ENCODE measurements at places on chromosomes 1 and 21. TPM values are rescaled to one million over a fixed set of nuclear protein-coding genes. Genes with fewer than 3 reads are reported as not detected.

Gene MYOG
- not detected for total RNA-seq

Gene SPRR2E
- total RNA-seq, result not detected

Gene TSPAN2
- total RNA-seq, result 12.0 TPM

- DNase-seq, result no peak
Observed at GRCh38 chr1:239761509-239761908, 330.2 kb upstream of the FMN2 start.

GRCh38 chr21:15964236-15964855, 234.6 kb downstream of the USP25 start:
- DNase-seq, result no peak

Gene IL12RB2
- total RNA-seq, result 0.81 TPM

DNA sequence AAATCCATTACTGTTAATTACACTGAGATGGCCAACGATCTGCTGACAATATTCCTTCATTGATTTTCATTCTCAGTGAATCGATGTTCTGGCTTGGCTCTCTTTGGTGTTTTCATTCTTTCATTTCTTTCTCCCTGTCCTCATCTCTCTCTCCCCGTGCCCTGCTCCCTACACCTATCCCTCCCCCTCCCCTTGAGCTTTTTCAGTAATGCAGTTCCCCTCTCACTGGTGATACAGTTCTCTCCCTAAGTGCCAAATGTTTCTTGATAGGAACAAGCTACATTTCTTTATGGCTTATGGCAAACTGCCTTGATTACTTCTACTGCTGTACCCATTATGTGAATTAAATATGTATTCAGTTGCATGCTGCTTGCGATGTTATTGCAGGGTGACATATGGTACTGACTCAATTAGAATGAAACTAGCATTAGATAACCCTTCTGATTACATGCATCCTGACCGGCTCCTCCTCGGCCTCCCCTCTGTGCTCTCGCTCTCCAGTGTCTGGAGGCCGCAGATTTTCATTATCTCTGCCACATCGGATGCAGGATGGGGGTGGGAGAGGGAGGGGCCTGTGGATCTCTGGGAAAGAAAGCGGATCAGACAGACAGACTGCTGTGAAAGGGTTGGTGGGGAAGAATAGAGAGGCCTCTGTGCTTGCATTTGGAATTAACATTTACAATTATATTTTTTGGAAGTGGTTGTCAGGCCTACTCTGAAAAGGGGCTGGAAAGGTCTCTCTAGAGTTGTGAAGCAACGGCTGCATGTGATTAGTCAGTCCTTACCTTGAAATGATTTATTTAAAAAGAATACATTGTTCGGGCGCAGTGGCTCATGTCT, 130.9 kb downstream of the PBX1 start:
- no peak for DNase-seq

Gene SLC30A2
- total RNA-seq, result 0.41 TPM

GRCh38 chr1:89765774-89766173, 55.1 kb upstream of the LRRC8D start:
- no peak for DNase-seq

Gene AMY2B
- total RNA-seq, result 3.3 TPM

- DNase-seq, result no peak
Observed at GRCh38 chr21:15743593-15743992, 13.8 kb downstream of the USP25 start.

Gene EXOSC10
- total RNA-seq, result 73.0 TPM

DNA sequence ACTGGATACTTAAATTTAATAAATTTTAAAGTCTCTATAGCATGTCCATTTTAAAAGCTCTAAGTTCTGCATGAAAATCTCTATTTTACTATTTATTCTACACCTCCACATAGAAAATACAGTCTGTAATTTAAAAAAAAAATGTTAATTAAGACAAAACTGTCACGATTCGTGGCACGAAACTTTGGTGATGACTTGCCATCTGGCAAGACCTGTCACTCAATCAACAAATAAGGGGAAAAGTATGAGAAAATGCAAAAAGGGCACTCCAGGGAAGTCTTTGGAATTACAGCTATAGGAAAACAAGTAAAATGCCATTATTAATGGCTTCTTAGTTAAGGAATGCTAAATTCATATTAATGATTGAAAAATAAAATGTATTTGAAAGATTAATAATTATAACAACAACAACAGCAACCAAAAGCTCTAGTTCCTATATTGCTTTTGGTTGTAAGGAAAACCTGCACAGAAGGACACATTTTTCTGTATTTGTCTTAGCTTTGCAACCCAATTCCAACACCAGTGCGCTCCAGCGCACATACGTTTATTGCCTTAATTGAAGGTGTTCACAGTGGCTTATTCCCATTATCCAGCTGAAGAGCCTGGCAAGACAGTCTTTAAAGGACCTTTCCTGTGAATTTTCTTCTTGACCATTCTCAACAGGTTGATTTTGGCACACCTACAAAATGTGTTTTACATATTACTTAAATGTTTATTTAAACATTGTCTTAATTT, 107.8 kb downstream of the PLPPR5 start:
- DNase-seq, result no peak

GRCh38 chr1:21891081-21891480, 46.0 kb downstream of the HSPG2 start:
- no peak for DNase-seq

DNA sequence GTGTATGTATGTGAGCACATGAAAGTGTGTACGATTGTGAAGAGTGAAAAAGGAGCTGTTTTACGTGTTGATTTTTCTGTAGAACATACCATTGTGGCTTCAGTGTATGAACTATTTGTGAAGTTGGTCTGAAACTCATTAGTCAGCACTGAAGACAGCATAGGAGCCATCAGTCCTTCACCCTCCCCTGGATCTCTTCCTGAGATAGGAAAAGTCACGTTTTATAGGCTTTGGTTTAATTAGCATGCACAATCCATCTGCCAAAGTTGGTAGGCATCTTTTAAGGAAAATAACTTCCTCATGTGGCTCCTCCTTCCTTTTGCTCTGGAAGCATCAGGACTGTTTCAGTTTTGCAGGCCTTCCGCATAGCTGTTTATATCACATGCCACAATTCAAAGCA, 1.4 kb upstream of the RABIF start:
- no peak for DNase-seq

Gene WNT4
- total RNA-seq, result 0.69 TPM

- no peak for DNase-seq
Observed at GRCh38 chr1:85867189-85867588, 159.0 kb upstream of the ZNHIT6 start.

DNA sequence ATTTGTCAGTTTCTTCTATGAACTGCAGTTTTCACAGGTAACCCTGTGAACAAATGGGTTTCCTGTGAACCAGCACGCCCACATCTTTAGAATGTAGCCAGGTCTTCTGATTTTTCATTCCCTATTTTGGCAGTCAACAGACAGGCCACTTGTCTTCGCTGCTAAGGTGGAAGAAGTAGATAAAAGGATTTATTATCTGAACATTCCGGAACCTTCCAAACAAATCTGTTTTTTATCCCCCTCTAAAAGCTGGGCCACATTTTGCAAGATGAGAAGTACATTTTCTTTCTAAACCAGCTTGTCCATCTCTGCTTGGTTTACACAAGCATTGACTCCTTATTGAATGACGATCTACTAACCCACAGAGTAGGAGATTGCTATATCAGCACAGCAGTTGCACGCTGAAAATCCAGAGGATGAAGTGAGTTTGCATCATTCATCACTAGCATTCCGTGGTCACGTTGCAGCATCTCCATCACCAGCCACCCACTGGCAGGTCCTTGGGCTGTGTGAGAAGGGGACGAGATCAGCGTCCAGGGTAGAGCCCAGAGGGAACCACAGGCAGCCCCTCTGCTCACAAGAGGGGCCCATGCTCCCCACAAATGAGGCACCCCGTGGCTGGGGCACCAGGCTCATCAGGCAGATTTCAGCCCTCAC, 83.5 kb downstream of the TOMM20 start:
- DNase-seq, result no peak

DNA sequence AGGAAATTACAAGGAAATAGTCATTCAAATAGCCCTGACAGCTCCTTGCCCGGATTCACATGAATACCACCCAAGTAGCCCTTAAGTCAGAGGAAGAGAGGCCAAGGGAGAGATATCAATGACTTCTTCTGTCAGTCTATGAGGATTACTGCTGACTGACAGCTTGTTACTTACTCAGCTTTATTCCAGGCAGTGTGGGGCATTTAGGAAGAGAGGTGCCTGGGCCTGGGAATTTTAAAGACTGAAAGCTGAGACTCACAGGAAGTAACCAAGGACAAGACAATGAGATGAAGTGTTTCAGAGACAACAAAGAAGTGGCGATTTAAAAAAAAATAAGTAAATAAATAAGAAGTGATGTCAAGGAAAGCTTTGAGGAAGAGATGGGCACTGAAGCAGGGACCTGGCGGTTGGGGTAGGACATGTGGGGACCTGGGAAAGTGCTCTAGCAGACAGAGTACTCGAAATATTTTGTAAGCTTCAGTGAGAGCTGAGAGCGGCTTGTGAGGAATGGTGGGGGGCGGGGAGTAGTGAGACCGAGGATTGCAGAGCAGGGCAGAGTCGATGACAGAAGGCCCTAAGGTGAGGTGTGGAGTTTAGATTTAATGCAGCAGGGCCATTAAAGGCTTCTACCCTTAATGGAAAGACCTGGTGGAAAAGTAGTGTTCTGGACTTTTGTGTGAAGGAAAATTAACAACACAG, 58.9 kb downstream of the ST3GAL3 start:
- peak; percentile 54 for DNase-seq

DNA sequence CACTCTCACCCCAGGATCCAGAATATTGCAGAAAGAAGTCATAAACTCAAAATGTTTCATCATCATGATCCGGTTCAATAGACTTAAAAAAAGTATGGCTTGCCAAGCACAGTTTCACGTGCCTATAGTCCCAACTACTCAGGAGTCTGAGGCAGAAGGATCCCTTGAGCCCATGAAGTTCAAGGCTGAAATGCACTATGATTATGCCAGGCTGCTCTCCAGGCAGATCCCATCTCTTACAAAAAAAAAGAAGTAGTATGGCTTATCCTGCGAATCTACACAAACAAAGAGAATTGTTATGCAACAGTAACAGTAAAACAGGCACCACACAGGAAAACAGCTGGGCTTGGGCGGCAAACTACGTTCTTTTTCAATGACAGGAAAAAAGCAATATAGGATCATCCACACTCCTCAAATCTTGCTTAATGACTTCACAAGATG, 76.2 kb downstream of the EIF4G3 start:
- DNase-seq, result no peak

Gene NLRP3
- 0.11 TPM for total RNA-seq

GRCh38 chr1:227774821-227775661, 39.8 kb downstream of the SNAP47 start:
- DNase-seq, result no peak

GRCh38 chr21:42799516-42799915, 79.8 kb downstream of the WDR4 start:
- DNase-seq, result no peak

Gene TMEM54
- total RNA-seq, result 29.0 TPM

Gene LENEP
- total RNA-seq, result 0.48 TPM

Gene PRKAA2
- 8.1 TPM for total RNA-seq

GRCh38 chr1:54599211-54599823, 24.0 kb downstream of the FAM151A start:
- DNase-seq, result no peak

GRCh38 chr1:230128569-230129285, 61.7 kb downstream of the GALNT2 start:
- DNase-seq, result no peak

- no peak for DNase-seq
Observed at GRCh38 chr1:108817016-108817415, 39.9 kb downstream of the AKNAD1 start.

DNA sequence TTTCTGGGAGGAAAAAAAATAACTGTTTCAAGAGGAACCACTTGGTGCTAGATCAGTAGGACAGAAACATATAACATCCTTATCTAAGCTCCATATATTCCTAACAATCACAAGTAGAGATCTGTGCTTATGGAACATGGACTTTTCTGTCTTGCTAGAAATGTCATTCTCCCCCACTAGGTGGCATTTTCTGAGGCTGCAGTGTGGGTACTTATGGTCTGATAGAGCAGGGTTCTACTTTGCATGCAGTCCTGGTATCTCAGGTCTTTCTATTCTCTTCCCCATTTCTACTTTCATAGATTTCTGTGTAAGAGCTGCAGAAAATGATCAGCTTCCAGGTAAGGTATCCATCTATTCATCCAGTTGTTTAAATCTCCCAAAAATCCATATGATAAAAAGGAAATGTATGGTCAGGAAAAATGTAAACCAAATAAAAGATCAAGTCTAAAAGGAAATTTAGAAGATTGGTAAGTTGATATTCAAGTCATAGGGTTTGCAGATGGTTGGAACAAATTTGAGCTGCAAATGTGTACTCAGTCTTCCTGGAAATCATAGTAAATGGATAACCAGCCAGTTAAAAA, 1.5 kb downstream of the ZNF684 start:
- peak; percentile 22 for DNase-seq

DNA sequence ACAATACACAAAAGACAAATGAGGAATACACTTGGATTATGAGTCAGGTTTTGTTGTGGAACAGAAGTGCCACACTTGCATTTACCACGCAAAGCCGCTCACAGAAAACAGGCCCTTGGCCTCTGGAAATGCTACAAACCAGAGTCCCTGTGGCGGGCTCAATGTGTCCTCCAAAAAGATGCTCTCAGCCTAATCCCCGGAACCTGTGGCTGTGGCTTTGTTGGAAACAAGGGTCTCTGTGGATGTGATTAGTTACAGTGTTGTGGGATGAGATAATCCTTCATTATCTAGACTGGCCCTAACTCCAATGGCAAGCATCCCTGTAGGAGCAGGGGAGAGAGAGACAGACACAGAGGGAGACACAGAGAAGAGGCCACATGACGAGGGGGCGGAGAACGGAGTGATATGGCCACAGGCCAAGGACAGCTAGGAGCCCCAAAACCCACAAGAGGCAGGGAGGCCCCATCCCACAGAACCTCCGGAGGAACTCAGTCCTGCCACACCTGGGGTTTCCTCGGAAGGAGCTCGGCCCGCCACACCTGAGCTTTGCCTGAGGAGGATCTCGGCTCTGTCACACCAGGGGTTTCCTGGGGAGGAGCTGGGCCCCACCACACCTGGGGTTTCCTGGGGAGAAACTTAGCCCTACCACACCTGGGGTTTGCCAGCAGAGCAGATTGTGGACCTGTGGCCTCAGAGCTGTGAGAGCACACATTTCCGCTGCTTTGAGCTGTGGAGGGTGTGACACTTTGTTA, 55.4 kb downstream of the NPHP4 start:
- DNase-seq, result no peak

DNA sequence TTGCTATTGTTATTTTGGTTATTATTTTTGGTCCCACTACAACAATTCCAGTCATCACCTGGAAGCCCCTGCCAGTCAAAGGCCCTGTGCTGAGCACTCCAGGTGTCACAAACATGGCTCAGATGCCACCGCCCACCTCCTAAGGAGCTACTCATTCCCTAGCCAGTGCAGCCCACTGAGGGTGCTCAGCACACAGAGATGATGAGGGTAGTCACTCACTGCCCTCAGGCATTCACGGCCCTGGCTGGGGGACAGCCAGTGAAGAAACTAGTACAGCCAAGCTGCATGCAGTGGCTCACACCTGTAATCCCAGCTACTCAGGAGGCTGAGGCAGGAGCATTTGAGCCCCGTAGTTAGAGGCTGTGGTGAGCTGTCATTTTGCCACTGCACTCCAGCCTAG, 42.3 kb downstream of the NIPAL3 start:
- DNase-seq, result no peak

Gene PDXK
- total RNA-seq, result 116 TPM

Gene TPTE
- not detected for total RNA-seq

Gene ZBTB8A
- 7.1 TPM for total RNA-seq

Gene PCSK9
- total RNA-seq, result 47.9 TPM

GRCh38 chr21:36854391-36854790, 112.1 kb downstream of the HLCS start:
- peak; percentile 69 for DNase-seq

- DNase-seq, result no peak
Observed at GRCh38 chr1:235878082-235878811, 11.5 kb upstream of the LYST start.

All from WTC11 (cell line).